ENCODE measurements at places on chromosomes 11 and 22.

- no peak for DNase-seq
These were observed 3.6 kb downstream of the BCO2 start for GRCh38 chr11:112178936-112179335.

DNA sequence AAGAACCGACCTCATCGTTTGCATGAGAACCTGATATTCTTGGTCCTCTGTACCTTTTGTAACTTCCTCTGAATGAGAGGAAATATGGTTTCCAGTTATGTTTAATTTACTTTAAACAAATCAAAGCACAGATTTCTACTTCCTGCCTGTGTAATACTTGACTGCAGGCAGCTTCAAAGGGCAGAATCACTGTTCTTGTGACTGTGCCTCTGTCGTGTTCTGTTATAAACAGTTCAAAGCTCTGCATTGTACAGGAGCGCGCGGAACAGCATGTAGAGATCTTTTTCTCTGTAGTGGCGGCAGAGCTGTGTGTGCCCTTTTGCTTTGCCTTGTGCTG lies 73.2 kb upstream of the CLDN5 start:
- no peak for DNase-seq

DNA sequence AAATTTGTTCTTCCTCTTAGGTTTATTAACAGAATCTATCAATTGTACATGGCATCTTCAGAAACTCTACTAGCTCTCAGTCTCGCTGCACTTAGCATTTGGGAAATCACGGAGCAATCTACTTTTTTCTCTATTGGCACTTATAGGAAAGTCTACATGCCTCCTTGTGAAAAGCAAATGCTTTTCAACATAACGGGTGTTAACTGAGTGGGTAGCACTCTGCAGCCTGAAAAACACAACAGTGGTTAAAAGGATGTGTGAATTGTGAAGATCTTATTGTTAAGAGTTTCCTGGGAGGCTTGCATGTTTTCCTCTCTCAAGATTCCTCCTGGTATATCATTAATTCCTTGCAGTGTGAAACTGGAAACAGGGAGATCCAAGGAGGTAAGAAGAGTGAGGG lies 204.2 kb upstream of the SESN3 start:
- DNase-seq = no peak

- DNase-seq = no peak
These were observed 62.6 kb downstream of the KIAA1671 start for GRCh38 chr22:25014896-25015755.

DNA sequence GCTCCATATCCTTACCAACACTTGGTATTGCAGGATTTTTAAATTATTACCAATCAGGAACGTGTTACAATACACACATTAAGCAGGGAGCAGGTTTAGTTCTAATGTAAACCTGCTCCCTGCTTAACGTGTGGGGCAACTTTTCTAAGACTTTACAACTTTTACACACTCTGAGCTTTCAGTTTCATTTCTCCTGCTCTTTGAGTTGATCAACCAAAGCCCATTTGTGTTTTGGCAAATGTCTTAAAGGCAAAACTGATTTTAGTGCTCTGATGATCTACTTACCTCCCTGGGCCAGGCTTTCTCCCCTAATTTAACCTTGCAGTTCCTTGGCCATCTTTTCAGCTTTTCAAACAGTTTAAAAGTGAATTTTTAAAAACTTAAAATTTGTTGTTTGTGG lies 70.9 kb downstream of the ZBTB44 start:
- DNase-seq = no peak

GRCh38 chr22:32066820-32067219 lies 23.8 kb downstream of the SLC5A1 start:
- DNase-seq = no peak

- peak; percentile 1 for DNase-seq
These were observed 35.5 kb downstream of the PIWIL4 start for GRCh38 chr11:94602430-94603372.

DNA sequence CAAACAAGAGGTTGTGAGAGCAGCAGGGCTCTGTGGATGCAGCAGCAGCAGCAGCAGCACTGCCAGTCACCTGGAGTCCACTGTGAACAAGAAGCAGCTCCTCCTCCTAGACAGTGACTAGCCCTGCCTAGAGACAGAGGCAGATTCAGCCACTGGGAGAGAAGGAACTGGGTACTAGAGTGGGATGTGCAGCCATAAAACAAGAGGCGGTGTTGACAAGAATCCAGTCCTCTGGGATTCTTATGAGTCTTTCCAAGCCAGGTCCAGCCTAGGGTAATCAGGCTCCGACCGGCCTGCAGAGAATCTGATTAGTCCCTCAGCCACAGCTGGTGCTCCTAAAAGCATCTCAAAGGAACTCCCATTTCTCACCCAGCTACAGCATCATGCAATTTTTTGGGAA lies 83.9 kb upstream of the USP47 start:
- no peak for DNase-seq

DNA sequence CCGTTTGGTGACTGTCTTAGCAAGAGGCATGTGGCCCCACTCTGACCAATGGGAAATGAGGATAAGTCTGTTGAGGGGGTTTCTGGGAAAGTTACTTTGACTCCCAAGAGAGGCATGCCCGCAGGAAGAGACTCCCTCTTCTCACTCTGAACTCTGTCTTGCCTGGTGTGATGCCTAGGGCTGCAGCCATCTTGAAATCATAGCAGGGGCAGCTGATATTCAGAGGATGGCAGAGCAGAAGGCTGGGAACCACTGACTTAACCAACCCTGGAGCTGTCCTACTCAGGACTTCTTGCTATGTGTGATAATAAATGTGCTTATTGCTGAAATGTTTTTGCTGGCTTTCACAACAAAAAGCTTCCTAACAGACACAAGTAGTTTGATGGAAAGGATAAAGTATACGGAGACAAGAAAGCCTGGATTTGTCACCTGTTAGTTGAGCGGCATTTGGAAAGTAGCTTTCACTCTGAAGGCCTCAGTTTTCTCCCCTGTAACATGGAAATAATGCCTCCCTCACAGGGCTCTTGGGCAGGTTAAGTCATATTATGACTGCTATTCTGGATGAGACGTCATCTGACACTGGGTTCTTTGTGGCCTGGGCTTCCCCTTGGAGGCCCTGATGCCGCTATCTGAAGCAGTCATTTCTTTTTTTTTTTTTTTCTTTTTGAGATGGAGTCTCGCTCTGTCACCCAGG lies 128.5 kb downstream of the CEP164 start:
- peak; percentile 6 for DNase-seq

- no peak for DNase-seq
These were observed 32.3 kb downstream of the ANO5 start for GRCh38 chr11:22225190-22225589.

- no peak for DNase-seq
These were observed 144.8 kb downstream of the FEZ1 start for GRCh38 chr11:125351033-125351867.

- DNase-seq = no peak
These were observed 81.6 kb downstream of the MED15 start for GRCh38 chr22:20588843-20589581.

DNA sequence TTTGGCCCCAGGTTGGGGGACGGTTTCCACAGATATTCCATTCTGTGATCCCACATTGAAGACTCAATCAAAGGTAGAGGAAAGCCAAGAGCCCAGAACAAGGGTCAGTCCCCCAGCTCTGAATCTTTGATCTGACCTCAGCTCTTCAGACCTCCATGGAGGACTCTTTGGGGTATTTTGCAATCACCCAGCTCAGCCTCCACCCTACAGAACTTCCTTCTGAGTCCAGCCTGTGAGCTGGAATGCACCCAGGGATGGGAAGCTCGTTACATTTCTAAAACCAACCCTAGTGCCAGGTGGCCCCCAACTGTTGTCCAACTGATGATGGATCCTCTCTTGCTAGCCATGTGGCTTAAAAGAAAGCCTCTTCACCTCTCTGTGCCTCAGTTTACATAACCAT lies 335.3 kb downstream of the MN1 start:
- DNase-seq = no peak

- DNase-seq = no peak
These were observed 45.3 kb downstream of the MED15 start for GRCh38 chr22:20552443-20553401.

DNA sequence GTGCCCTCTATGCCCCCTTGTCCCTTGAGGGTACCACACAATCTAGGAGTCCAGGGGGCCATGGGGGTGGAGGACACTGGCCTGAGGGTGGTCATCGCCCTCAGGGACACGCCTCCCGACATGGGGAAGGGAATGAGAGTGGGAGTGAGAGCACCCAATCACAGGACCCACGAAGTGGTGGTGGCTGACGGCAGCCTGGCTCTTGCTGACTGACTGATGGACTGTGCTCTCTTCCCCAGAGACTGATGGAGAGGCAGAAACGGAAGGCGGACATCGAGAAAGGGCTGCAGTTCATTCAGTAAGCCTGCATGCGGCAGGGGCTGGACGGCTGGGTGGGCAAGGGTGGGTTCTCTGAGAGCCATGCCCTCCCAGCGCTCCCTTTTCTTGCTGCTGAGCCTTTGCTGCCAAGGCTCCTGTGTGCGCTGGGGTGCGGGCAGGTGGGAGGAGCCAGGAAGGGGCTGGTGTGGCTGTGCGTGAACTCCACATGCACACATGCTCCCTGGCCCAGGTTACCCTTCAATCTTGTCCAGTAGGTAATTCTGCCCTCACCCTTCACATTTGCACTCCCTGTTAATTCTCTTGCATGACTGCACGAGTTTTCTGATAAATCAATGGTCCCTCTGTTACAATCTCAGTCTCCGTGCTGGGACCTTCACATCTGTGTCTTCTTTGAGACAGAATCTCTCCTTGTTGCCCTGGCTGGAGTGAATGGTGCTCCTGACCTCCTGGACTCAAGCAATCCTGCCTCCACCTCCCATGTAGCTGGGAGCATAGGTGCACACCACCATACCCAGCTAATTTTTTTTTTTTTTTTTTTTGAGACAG lies 19.3 kb downstream of the ZC3H7B start:
- no peak for DNase-seq

GRCh38 chr11:73530109-73530508 lies 67.8 kb downstream of the FAM168A start:
- no peak for DNase-seq

DNA sequence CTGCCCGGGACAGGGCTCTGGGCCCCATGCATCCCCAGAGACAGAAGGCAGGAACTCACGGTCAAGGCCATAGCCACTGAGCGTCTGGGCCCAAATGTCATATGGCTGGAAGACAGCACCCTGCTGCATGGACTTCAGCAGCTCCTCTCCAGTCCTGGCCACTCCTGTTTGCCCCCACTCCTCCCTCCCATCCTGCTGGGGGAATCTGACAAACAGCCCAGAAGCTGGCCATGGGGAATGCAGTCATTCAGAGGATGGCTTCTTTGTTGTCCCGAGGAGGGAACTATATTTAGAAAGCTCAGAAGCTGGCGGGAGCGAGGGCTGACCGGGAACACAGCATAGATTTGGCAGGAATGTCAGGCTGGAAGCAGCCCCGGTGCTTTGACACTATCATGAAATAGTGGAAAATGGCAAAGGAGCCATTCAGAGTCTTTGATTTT lies 35.0 kb downstream of the DKK3 start:
- DNase-seq = no peak

GRCh38 chr11:17918049-17918605 lies 94.7 kb downstream of the SERGEF start:
- no peak for DNase-seq

GRCh38 chr11:107747622-107748021 lies 35.8 kb upstream of the SLN start:
- no peak for DNase-seq

- DNase-seq = no peak
These were observed 43.8 kb downstream of the KCNQ1OT1 start for GRCh38 chr11:2655834-2656622.

DNA sequence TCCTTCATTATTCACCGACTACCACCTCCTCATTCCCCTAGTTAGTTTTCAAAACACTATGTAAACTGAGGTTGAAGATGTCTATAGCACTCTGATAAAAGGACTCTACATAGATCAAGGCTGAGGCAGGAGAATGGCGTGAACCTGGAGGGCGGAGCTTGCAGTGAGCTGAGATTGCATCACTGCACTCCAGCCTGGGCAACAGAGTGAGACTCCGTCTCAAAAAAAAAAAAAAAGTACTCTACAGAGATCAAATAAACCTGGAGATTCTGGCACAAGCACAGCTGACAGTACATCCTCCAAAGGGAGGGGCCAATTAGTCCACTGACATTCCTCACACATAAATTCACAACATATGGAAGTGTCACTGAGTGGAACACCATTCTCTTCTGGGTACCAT lies 31.0 kb downstream of the TSG101 start:
- no peak for DNase-seq

- peak; percentile 50 for DNase-seq
These were observed 75.4 kb downstream of the MAML2 start for GRCh38 chr11:96267496-96268032.

DNA sequence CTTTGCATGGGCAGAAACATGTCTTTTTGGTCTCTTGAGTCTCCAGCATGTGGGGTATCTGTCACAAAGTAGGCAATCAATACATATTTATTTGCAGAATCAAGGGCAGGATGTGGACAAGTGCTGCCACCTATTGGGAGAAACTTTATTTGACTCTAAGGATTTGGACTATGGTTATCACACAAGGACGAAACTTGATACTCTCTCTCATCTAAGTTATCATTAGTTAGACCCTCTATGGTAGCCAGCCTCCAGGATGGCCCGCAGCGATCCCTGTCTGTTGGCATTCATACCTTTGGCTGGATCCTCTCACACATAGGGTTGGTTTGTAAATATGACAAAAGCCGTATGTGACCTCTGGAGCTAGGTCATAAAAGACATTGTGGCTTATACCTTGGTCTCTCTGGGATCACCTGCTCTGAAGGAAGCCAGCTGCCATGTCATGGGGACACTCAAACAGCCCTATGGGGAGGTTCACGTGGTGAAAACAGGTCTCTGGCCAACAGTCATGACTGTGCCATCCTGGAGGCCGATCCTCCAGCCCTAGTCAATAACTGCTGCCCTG lies 1.1 kb upstream of the FBXO7 start:
- no peak for DNase-seq

GRCh38 chr11:33899400-33900037 lies 7.6 kb upstream of the LMO2 start:
- no peak for DNase-seq

- no peak for DNase-seq
These were observed 26.9 kb downstream of the RNF214 start for GRCh38 chr11:117259417-117259816.

DNA sequence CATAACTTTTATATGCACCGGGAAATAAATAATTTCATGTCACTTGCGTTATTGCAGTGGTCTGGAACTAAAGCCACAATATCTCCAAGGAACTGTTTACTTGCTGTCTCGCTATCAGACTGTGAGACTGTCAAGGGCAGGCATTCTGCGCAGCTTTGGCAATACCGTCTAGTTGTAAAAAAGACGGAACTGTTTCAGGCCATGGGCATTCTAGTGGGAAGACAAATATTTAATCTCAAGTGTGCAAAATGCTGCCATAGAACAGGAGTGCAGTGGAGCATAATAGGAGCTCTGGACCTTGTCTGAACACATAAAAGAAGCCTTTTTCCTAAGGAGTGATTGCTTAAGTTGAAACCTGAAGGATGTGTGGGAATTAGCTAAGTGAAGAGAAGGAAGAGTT lies 53.8 kb downstream of the PACS1 start:
- DNase-seq = no peak

- DNase-seq = no peak
These were observed 570.3 kb downstream of the MN1 start for GRCh38 chr22:27231266-27231665.

GRCh38 chr11:61892085-61892370 lies 683 bp upstream of the FADS3 start:
- DNase-seq = no peak
